PC-3 (cell line): ENCODE measurements at places on chromosomes 5 and 9.

DNA sequence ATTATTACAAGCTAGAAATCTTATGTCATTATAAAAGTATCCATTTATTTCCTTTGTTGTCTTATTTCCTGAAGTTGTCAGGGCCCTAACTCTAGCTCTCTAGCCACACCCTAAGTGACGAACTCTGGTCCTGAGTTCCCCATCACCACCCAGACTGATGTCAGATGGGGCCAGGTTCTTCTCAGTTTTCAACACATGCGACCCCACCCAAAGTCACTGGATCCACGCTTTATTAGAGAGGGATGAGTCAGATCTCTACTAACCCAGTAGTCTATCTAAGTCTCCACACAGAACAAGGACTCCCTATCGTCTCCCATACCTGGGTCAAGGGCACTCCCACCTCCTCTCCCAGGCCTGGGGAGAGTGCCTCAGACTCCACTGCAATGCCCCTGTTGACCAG lies 6.8 kb upstream of the FEM1C start:
- DNase-seq, result peak; percentile 52

DNA sequence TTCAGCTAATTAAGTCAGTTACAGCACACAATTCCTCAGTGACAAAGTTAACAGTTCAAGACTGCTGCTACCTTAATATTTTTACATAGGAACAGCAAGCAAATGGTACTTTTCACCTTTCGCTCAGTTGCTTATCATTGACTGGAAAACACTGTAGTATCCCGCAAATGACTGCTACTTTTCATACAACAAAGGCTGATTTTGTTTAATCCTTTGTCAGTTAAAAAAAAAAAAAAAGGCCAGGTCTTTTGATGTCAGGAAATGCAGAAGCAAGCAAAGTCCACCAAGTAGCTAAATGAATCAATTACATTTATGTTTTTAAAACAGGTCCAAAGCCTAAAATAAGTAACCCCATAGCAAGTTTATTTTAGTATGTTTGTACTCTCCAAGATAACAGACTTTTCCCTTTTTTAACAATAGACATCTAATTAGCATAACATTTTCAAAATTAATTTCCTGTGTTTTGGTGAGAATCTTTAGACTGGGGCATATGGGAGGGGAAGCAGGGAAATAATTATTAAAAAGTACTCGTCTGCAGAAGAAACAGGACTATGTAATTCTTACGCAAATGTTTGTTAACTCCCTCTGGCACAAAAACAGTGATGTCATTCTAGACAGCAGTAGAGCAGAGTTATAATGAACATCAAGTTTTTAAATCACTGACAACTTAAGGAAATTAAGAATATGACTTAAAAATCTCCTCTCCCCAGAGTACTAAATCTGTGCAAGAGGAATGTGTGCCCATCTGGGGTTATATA lies 9.6 kb downstream of the PFDN1 start:
- DNase-seq, result no peak

DNA sequence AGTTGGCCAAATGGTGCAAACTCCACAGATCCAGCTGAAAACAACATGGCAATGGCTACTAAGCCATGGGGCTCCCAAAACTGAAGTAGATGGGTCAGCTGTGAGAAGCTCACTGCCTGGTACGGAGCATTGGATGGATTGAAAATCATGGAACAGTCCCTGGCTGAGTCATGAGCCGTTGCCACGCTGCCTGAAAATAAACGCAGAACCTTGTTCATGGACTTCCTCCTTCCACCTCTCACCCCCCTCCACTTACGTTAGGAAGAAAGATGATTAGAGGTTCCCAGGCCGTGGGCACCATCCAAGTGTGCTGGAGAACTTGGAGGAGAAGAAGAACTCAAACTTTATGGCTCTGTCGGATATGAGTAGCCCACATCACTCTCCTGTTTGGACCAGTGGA lies 6.8 kb upstream of the DIPK1B start:
- DNase-seq, result no peak

DNA sequence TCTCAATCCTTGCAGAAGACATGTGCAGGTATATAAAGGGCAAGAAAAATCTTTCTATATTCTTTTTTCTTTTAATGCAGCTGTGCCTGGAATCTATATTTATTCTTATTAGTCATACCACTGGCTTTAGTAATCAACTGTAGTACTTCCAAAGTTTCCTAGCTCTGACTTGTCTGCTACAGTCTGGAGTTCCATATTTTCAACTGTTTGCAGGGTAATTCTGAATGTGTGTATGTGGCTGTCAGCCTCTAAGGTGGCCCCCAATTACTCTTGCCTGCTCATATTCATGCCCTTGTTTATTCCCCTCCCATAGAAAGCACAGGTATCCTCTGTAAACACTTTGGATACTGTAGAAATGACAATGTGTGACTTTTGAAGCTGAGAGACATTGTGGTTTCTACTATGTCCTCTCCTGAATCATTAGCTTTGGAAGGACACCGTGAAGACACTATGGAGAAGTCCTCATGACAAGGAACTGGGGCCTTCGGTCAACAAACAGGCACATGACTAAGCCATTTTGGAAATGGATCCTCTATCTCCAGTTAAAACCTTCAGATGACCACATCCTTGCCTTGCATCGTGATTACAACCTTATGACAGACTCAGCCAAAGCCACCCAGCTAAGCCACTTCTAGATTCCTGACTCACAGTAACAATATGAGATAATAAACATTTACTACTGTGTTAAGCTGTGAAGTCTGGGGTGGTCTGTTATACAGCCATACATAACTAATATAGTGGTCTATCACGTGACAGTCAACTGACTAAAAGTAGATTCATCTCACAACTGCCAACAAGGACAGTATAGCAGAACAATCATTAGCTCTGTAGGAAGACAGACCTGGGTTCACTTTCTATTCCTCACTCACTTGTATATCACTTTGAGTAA lies 49.5 kb upstream of the SUSD1 start:
- DNase-seq, result peak; percentile 53

- peak; percentile 70 for DNase-seq
These were observed 680 bp downstream of the GPX8 start for GRCh38 chr5:55160493-55161209.

GRCh38 chr5:79806741-79807140 lies 117.1 kb downstream of the CMYA5 start:
- DNase-seq, result no peak

DNA sequence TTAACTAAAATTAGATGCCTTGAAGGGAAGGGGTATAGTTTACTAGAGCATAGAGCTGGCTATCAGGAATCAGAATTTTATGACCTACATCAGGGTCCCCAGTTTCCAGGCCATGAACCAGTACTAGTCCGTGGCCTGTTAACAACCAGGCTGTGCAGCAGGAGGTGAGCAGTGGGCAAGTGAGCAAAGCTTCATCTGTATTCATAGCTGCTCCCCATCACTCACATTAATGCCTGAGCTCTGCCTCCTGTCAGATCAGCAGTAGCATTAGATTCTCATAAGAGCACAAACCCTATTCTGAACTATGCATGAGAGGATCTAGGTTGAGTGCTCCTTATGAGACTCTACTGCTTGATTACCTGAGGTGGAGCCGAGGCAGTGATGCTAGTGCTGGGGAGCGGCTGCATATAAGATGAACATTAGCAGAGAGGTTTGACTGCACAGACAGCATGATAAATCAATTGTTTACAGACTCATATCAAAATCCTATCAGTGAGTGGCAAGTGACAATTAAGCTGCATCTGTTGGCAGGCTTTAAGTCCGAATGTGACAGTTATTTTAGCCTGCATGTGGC lies 44.6 kb downstream of the TAF11L14 start:
- DNase-seq, result no peak

DNA sequence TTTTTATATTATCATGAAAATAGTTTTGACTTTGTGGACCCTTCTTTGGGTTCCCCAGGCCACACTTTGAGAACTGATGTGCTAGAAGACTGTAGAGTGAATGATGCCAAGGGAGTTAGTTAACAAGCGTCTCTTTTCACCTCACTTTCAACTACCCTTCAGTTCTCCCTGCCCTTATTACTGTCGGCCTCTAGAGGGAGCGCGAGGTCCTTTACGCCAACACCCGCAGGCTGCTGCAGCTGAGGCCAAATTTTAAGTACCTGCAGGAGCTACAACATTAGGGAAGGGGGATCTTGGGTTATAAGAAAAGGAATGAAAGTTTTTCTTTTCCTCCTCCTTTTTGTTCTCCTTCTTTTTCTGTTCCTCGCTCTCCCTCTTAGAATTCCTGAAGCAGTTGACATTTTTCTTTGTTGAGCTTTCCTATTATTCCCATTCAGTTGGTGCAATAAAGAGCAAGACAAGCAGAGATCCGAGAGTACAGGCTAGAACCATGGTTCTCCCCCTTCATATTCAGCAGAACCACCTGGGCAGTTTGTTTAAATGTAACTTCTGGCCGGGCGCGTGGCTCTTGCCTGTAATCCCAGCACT lies 84.0 kb downstream of the ZFAND5 start:
- DNase-seq, result peak; percentile 64

DNA sequence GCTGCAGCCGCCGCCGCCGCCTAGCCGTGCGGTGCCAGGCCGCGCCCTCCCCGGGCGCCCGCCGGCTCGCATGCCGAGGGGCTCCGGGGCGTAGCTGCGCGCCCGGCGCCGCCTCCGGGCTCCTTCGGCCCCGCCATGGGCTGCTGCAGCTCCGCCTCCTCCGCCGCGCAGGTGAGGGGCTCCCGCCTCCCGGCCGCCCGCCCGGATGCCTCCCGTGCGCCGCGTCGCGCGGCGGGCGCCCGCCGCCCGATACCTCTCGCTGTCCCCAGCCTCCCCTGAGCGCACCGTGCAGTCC lies 230 bp downstream of the SLC44A1 start:
- DNase-seq, result no peak

- DNase-seq, result no peak
These were observed 45.5 kb downstream of the TMEM215 start for GRCh38 chr9:32828861-32829260.

- no peak for DNase-seq
These were observed 10.1 kb downstream of the IRF1 start for GRCh38 chr5:132480546-132480892.

- DNase-seq, result no peak
These were observed 336.9 kb upstream of the MSX2 start for GRCh38 chr5:174387448-174387847.

DNA sequence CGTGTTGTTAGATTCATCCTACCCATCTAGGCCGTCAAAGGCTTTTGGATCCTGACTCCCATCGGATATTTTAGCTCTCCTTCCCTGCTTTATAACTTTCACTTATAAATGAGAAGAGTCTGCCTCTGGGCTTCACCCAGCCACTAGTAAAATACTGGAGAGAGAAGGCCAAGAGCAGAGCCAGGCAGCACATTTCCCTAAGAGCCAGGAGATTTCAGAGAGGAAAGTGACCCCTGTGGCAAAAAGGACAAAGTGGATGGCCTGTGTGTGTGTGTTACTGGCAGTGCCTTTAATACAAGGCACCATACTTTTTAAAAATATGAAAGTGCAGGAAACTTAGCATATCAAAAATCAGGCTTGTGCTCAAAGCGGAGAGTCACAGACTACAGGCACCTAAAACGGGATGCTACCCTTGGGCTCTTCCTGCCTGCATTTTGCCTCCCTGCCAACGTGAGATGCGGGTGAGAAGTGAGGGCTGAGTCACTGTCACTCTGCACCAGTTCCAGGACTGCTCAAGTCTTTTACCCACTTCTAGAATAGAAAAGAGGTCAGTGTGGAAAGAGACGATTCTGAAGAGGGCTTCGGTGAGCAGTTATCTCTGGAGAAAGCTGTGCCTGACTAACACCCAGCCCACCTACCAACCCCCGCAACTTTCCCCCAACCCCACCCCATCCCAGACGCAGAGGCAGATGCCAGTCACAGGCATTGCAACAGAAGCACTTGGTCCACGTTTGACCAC lies 15.9 kb downstream of the NFIL3 start:
- peak; percentile 71 for DNase-seq

DNA sequence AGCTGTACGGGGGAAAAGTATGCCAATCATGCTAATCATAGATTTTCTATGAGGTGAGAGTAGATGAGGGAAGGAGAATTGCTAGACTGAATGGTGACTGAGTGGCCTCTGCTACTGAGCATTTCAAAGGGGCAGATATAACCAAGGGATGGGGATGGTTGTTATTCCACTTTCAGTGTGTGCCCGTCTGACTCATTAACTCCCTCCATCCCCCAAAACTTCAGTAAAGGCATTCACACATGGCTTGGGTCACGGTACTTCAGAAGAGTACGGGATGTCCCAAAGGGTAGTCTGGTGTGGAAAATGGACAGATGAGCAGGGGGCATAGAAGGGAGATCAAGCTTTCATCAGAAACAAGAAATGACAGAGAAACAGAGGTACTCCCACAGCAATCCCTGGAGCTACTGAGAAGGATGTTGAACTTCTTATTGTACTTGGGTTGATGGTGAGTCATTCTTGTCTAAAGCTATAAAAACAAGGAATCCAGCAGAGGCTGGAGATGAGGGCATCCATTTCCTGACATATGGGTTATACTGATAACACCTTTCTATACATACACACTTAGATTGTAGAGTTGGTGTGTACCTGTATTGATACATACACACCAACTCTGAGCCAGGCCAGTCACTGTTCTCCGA lies 8.9 kb upstream of the TLE4 start:
- DNase-seq, result peak; percentile 42

- DNase-seq, result no peak
These were observed 14.9 kb upstream of the GABRG2 start for GRCh38 chr5:162052676-162053075.

DNA sequence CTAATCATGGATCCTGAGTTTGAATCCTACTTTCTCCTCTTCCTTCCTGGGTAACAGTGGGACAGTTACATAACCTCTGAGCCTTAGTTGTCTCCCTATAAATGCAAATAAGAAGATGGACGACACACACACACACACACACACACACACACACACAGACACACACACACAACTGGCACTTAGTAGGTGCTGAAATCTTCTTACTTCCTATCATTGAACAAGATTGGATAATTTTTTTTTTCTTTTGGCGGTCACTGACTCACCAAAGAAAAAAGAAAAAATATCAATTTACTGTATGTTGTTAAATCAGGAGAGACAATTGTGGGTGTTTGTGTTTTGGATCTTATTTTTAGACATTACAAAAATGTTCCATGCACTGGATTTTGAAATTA lies 28.4 kb upstream of the TNFSF8 start:
- no peak for DNase-seq

GRCh38 chr5:151770383-151771258 lies 1.1 kb upstream of the G3BP1 start:
- DNase-seq, result no peak

GRCh38 chr5:156556666-156557406 lies 229.9 kb downstream of the SGCD start:
- no peak for DNase-seq

GRCh38 chr5:62284946-62285891 lies 20.8 kb upstream of the KIF2A start:
- DNase-seq, result no peak

DNA sequence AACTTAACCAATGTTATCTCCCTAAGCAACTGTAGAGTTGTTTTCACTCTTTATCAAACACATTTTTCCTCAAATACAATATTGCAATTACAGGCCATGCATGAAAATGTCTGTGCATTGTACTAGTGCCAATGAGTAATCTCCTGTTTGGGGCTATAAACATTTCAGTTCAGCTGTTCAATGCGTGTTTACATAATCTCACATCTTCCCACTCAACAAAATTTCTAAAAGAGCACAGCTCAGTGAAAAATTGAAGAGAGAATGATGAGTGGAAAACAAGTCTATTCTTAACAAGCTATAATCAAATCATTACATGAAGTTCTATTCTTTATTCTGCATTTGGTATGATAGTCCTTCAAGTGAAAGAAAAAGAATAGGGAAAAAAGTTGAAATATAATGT lies 780.5 kb upstream of the CDH9 start:
- peak; percentile 48 for DNase-seq

- DNase-seq, result no peak
These were observed 61.4 kb upstream of the ICE1 start for GRCh38 chr5:5360941-5361520.

GRCh38 chr9:116137581-116137980 lies 16.0 kb upstream of the PAPPA start:
- DNase-seq, result no peak

- peak; percentile 91 for DNase-seq
These were observed at the start of the genes LRSAM1 and RPL12 for GRCh38 chr9:127450830-127451607. TSS of gene LRSAM1 (plus strand) at chr9:127451510. CDS start at chr9:127454528, 3,018 bp downstream. TSS of gene RPL12 (minus strand) at chr9:127451406. CDS start at chr9:127451317, 89 bp downstream.
